ENCODE measurements at places on chromosomes 12 and 14. TPM values are rescaled to one million over a fixed set of nuclear protein-coding genes. Genes with fewer than 3 reads are reported as not detected.

- no peaks in the 10 kb centered on the region for H3K4me1 ChIP-seq
- no peaks in the 10 kb centered on the region for H3K27me3 ChIP-seq
- no peak overlapping the region for H3K27ac ChIP-seq
- no peak overlapping the region for H3K4me3 ChIP-seq
- DNase-seq: no peak
Observed at GRCh38 chr12:91413581-91414546, 231.2 kb upstream of the DCN start.

The ACTR10 gene
- 54.6 TPM for total RNA-seq

GRCh38 chr12:31890295-31891285, 68.6 kb upstream of the RESF1 start:
- no peaks in the 10 kb centered on the region for H3K27me3 ChIP-seq
- H3K4me3 ChIP-seq: peak overlapping the region; percentile 2
- DNase-seq: peak; percentile 69
- H3K36me3 ChIP-seq: no peaks in the 10 kb centered on the region
- H3K4me1 ChIP-seq: peaks cover 66% of the 10 kb centered on the region
- H3K27ac ChIP-seq: peak overlapping the region; percentile 56

The CYP27B1 gene
- 0.97 TPM for total RNA-seq

DNA sequence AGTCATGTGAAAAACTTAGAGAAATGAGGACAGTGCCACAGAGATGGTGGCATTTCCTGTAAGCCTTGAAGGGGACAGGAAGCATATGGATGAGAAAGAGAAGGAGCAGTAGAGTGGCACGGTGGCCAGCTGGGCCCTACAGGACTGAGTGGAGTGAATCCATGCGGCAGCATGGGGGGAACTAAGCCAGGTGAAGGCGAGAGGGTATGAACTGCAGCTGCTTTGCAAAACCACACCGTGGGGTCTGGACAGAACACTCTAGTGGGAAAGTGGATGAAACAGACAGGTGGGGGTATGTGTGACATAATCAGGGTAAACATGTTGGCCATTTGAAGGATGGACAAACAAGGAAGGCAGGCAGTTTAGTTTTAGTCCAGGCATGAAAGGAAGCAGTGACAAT, 10.4 kb upstream of the SYCP3 start:
- no peak overlapping the region for H3K27ac ChIP-seq
- no peaks in the 10 kb centered on the region for H3K36me3 ChIP-seq
- H3K4me3 ChIP-seq: no peak overlapping the region
- no peaks in the 10 kb centered on the region for H3K4me1 ChIP-seq
- H3K27me3 ChIP-seq: no peaks in the 10 kb centered on the region

The ESPL1 gene
- 0.40 TPM for total RNA-seq

- no peaks in the 10 kb centered on the region for H3K4me1 ChIP-seq
- H3K27ac ChIP-seq: no peak overlapping the region
- H3K27me3 ChIP-seq: no peaks in the 10 kb centered on the region
- H3K4me3 ChIP-seq: no peak overlapping the region
Observed at GRCh38 chr14:77103475-77103874, 5.4 kb downstream of the CIPC start.

- H3K4me1 ChIP-seq: no peaks in the 10 kb centered on the region
- H3K27me3 ChIP-seq: no peaks in the 10 kb centered on the region
- no peak for DNase-seq
- H3K27ac ChIP-seq: no peak overlapping the region
- no peaks in the 10 kb centered on the region for H3K36me3 ChIP-seq
Observed at GRCh38 chr12:49683599-49684309, 23.5 kb downstream of the FMNL3 start.

DNA sequence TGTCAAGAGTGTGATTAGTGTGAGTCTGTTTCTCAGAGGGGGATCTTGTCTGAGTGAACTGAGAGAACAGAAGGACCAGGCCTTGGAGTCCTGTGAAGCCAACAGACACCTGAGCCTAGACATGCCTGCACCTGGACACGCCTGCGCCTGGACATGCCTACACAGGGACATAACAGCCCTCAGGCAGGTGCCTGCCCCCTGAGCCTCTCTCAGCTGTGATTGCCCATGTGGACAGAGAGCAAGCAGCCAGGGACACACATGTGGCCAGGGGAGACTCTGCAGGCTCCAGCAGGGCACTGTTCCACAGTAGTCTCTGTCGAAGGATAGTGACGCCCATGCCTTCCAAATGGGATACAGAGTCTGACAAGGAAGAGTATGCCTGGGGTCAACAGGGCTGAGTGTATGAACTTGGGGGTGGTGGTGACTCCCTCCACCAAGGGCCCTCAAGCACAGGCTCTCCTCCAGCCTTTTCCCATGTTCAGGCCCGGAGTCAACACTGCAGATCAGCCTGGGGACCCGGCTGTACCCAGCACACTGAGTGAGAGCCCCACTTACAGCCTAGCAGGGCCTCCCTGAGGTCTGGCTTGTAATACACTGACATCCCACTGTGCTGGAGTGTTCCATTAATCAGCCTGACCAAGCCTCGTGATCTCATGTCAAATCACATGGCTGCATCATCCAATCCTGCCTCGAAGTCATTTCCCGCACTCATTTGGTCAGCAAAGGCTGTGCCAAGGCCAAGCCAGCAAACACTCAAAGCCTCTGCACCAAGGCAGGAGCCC, 173.0 kb downstream of the CALM1 start:
- DNase-seq: no peak
- no peaks in the 10 kb centered on the region for H3K36me3 ChIP-seq
- H3K27me3 ChIP-seq: no peaks in the 10 kb centered on the region

The FBXO34 gene
- total RNA-seq: 22.0 TPM
